Posterior vena cava (tissue), 2 donors: ENCODE measurements at places on chromosomes 3 and 15.

DNA sequence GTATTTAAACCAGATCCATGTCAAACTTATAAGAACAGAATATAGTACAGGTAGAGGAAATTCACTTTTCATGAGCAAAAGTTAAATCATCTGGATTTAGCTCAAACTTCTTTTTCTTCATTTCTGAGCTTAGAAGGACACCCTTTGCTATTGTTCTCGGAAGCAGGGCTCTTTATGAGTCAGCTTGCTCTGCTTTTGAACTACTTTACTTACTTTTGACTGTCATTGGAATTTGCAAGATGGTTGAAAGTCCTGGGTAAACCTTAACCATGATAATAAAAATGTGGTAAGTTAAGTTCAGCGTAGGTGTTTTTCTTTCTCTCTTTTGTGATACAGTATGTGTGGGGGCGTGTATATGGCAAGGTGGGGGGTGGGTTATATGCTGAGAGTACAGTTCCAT is 312.7 kb upstream of the DPH6 start:
- no peak for DNase-seq

DNA sequence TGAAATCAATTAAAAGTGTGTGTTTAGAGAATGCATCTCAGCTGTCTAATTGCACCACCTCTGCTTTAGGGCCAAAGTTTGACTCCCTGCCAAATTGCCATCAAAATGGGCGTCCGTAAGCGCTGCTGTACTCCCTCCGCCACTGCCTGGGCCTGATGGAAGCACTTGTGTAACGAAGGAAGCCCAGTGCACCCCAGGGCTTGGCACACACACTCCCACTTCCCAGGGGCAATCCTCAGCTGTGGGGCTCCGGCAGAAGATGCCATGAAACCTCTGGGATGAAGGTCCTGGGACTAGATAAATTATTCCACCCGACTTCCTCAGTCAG is 137.8 kb downstream of the RORA start:
- no peak for DNase-seq

GRCh38 chr15:60070838-60071493 is 66.9 kb downstream of the FOXB1 start:
- DNase-seq: no peak

- no peak for DNase-seq
Observed at GRCh38 chr15:57415602-57416001, 39.3 kb downstream of the CGNL1 start.

DNA sequence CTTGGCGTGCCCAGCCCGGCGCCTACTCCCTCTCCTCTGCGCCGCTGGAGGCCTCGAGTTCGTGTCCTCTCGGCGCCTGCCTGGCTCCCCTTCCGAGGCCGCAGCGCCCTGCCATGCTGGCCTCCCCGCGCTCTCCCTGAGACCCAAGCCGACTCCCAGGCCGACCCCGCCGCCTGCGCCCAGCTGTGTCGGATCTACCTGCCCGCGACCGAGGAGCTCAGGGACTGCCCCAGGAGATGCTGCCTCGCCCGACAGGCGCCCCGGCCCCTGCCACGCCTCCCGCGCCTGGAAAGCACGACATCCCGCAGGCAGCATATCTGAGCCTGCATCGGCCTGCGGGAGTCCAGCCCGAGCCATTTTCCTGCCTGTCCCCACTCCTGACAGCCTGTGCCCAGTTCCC is 16.1 kb downstream of the PAQR9 start:
- no peak for DNase-seq

DNA sequence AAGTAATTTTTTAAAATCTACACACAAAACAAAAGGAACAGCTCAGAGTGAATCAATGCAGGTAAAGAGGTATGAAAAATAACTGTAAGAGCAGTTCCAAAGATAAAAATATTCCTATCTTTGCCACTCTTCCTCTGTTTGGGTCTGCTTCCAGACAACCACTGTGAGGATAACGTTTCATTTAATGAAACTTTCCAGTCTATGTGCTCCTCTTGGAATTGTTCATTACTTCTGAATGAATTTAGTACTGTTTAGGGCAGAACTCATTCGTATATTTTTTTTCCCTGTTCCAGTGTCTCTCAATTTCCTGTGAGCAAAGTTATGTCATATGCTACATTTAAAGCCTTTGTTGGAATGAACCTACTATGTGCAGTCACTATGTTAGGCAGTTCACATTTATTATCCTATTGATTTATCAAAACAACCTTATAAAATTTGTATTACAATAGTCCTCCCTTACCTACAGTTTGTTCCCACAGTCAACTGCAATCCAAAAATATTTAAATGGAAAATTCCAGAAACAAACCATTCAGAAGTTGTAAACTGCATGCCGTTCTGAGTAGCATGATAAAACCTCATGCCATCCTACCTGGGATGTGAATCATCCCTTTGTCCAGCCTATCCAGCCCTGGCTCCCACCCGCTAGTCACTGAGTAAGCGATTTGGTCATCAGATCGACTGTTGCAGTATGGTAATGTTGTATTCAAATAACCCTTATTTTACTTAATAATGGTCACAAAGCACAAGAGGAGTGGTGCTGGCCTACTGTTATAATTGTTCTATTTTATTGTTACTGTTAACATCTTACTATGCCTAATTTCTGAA is 98.1 kb downstream of the TMCC1 start:
- no peak for DNase-seq

DNA sequence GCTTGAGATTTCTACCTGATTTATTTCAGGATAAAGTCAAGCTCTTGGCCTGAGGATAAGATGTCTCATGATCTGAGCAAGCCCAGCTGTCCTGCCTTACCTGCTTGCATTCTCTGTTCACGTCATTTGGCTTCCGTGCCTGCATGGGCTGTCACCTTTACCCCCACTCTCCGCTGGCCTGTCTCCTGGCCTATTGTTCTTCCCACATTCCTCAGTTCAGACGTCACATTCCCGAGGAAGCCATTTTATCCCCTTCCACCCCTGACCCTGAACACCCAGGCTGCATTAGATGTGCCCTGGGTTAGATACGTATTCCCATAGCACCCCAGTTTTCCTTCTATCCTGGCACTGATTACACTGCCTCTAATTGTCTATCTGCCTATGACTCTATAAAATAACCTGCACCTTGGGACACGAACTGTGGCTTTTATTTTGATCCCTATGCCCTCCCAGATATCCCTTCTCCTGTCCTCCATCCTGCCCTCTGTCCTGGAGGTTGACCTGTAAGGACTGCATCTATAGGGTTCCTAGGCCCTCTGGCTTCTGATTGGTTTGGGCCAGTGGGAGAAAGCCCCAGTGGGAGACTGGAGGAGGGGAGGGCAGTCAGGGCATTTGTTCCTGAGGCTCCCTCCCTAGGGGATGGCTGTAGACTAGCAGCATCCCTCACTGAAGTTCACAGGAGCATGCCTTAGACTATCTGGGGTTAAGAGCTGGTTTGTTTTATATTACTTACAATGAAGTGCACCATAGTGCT is 19.2 kb upstream of the UBE2Q2 start:
- no peak for DNase-seq

- DNase-seq: no peak
Observed at GRCh38 chr3:139564294-139564861, 24.8 kb upstream of the RBP1 start.

- no peak for DNase-seq
Observed at GRCh38 chr3:134464689-134465365, 21.0 kb downstream of the ANAPC13 start.
